PC-3 (cell line): ENCODE measurements at places on chromosomes 2 and 18.

- DNase-seq, result no peak
Observed at GRCh38 chr18:34357944-34358580, 133.3 kb upstream of the NOL4 start.

DNA sequence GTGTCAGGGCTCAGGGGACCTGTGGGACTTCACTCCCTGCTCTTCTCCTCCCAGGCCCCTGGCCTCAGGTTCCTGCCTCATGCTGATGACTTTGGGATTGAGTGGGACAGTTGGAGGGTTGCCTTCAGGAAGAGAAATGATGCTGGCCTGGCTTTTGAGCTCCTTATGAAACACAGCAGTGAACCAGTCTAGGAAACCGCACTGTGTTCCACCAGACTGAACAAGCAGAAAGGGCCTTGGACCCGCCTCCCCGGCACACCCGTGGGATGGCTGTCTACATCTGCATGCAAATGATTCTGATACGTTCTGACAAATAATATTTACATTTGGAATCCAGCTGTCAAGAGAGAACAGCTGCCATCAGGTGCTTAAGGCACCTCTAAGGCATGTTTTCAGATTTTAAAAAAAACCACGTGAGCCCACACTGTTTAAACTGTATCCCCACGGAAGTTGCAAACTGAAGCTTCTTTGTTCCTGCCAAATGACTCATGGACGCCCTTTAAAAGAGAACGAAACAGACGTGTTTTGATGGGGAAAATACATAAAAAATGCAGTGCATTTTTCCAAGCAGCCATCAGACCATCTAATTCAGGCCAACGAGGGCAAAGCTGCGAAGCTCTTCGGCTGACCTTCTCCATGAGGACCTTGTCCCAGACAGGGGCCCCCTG, 27.6 kb upstream of the ASAP2 start:
- DNase-seq, result peak; percentile 92

GRCh38 chr2:193668557-193669323, 1474.0 kb upstream of the TMEFF2 start:
- no peak for DNase-seq

- no peak for DNase-seq
Observed at GRCh38 chr2:10940596-10940995, 28.9 kb downstream of the KCNF1 start.

- no peak for DNase-seq
Observed at GRCh38 chr2:149161481-149162225, 123.2 kb downstream of the LYPD6B start.

DNA sequence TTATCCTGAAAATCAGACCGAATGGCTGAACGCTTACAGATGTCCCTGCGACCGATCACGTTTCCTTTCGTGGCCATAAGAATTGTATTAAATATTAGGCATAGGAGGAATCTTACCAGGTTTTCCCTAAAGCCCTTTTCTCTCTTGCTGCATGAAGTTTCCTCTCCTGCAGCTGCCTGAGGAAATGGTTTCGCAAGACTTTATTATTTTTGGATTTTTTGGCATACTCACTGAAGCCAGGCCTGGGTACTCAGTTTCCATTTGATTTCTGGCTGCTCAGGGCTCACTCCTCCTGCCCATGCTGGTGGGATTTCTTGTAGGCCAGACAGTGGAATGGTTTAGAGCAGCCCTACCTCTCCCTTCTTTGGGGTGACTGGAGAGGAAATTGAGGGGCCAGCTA, 114.0 kb downstream of the KLHL29 start:
- no peak for DNase-seq

GRCh38 chr2:42613281-42614064, 45.0 kb downstream of the MTA3 start:
- no peak for DNase-seq

GRCh38 chr2:210606001-210606400, 49.6 kb downstream of the CPS1 start:
- DNase-seq, result no peak

- peak; percentile 47 for DNase-seq
Observed at GRCh38 chr2:60706021-60706420, 50.0 kb upstream of the PAPOLG start.

- DNase-seq, result no peak
Observed at GRCh38 chr2:149465873-149466272, 121.7 kb downstream of the MMADHC start.
